Aorta (tissue), 5 donors: ENCODE measurements at places on chromosomes 3 and 15. TPM values are rescaled to one million over a fixed set of nuclear protein-coding genes. Genes with fewer than 3 reads are reported as not detected.

GRCh38 chr3:172919297-172919683 is 168.8 kb downstream of the ECT2 start:
- H3K4me1 ChIP-seq = peaks cover 2% of the 10 kb centered on the region
- H3K36me3 ChIP-seq = no peaks in the 10 kb centered on the region
- peaks cover 2% of the 10 kb centered on the region for H3K27me3 ChIP-seq
- no peak for DNase-seq
- no peak overlapping the region for H3K27ac ChIP-seq

MOBP gene
- 0.23 TPM for total RNA-seq

GRCh38 chr3:61821823-61822251 is 260.5 kb downstream of the PTPRG start:
- H3K36me3 ChIP-seq = no peaks in the 10 kb centered on the region
- no peak for DNase-seq
- no peaks in the 10 kb centered on the region for H3K27me3 ChIP-seq
- peaks cover 5% of the 10 kb centered on the region for H3K4me1 ChIP-seq
- no peak overlapping the region for H3K4me3 ChIP-seq
- H3K27ac ChIP-seq = peak overlapping the region; percentile 74

DNA sequence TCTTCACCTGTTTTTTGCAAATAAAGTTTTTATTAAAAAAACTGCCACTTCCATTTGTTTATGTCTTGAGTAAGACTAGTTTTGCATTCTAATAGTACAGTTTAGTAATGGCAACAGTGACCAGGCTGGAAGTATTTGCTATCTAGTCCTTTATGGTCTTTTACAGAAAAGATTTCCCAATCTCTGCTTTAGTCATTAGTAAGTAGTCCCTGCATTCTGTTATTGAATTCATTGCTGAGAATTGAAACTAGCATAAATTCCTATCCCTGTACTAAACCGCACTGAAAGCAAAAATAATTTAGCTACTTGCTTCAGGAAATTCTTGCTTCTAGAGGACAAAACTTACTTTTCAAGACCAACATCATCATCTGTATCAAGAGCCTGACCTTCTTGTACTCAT is 46.2 kb downstream of the CNTN6 start:
- H3K36me3 ChIP-seq = no peaks in the 10 kb centered on the region
- H3K4me1 ChIP-seq = no peaks in the 10 kb centered on the region
- H3K27ac ChIP-seq = no peak overlapping the region

DNA sequence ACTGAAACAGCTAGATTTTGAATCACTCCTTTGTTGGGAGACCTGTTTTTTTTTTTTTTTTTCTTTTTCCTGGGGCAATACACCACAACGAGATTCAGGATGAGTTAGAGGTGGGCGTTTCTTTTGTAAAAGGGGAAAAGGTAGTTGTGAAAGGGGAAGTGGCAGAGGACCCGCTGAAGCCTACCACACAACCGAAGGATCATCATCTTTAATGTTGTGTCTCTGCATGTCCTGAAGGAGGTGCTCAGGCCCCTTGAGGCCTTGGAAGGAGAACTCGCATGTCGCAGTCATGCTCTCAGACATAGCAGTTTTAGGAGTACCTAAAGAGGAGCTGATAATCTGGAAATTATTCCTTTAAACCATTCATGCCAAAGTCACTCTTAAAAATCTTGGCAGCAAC is 137.9 kb upstream of the LRIG1 start:
- no peak for DNase-seq
- H3K27me3 ChIP-seq = no peaks in the 10 kb centered on the region
- no peak overlapping the region for H3K4me3 ChIP-seq

DNA sequence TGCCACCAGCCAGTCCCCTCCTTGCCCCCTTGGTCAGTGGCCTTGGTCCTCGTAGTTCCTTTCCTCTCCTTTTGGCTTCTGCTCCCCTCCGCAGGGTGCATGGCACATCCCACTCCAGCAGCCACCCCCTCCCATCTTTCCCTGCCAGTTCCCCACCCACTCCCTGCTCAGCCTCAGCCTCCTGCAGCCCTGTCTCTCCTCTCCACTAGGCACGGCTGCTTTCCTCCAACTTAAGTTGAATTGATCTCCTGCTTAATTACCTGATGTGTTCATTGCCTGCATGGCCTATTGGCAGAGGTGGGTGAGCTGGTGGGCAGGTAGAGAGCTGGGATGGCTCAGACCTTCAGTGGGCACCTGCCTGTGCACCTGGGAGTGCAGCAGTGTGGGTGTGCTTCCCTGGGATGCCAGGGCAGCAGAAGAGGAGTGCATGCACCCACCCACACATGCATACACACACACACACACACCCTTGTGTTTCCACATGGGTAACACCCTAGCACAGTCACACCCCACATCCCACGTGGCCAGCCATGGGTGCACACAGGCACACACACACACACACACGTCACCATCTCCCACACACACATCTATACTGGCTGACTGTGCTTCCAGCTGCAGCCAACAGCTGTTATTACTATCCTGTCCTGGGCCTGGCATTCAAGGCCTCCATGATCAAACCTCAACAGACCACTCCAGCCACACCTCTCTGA is 30.9 kb downstream of the C3orf18 start:
- H3K4me1 ChIP-seq = no peaks in the 10 kb centered on the region
- no peak overlapping the region for H3K4me3 ChIP-seq
- H3K27me3 ChIP-seq = no peaks in the 10 kb centered on the region
- H3K27ac ChIP-seq = no peak overlapping the region
